ENCODE measurements at places on chromosomes 1 and 21.

GRCh38 chr1:228263636-228264035 lies 55.8 kb downstream of the OBSCN start:
- DNase-seq: no peak

DNA sequence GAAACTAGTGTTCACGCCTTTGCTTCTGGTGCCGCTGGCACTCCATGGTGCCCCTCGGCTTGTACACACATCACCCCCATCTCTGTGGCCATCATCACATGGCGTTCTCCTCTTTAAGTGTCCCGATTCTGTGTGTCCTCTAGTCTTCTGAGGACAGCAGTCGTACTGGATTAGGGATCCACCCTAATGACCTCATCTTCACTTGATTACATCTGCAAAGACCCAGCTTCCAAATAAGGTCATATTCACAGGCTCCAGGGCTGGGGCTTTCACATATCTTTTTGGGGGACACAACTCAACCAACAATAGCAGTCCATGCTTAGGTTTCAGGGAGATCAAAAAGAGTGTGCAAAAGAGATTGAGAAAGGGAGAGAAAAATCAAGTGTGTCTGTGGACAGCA lies 64.9 kb downstream of the HLCS start:
- DNase-seq: no peak

DNA sequence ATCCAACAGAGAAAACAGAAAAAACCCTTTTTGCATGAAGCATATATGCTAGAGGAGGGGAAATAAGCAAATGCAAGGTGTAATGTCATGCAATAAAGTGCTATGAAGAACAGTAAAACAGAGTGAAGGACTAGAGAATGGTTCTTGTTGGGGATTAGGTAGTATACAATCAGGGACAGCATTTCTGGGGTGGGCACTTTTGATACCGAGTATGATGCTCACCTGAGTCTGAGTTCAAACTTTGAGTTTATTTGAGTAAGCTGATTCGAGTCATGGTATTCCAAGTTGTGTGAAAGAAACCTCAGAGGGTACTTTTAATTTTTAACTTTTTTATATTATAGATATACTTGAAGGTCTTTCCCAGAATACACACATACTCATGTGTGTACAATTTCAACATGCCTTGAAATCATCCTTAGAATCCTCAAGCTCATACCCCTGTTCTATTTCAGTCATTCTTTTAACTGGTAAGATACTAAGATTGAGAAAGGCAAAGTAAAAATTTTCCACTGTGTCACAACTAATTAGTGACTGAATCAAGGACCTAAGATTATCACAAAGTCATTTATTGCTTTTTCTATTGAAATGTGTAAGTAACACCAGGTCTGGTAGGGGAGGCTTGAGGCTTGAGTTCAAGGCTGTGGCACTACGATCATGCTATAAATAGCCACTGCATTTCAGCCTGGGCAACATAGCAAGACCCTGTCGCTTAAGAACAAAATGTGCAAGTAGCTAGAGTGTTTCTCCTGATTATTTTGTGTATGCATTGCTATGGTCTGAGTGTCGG lies 12.1 kb downstream of the LRRC8B start:
- DNase-seq: no peak

- DNase-seq: no peak
Measured at GRCh38 chr1:112769611-112770010, 54.5 kb upstream of the PPM1J start.

DNA sequence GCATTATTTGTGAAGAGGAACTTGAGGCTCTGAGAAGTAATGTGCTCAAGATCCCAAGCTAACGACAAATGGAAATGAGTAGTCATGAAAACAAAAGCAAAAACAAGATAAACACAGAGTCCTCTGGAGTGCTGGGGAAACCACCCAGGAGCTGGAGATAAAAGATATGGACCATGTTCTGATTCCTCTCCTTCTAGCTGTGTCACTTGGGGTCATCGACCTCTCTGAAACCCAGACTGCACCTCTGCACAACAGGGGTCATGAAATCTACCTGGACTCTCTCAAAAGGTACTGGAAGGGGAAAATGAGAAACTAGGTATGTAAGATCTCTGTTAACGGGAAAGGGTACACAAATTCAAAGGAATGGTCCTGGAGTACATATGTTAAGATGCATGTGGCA lies 6.5 kb downstream of the PGLYRP4 start:
- DNase-seq: no peak

GRCh38 chr1:235017719-235018118 lies 110.9 kb downstream of the TOMM20 start:
- DNase-seq: no peak

DNA sequence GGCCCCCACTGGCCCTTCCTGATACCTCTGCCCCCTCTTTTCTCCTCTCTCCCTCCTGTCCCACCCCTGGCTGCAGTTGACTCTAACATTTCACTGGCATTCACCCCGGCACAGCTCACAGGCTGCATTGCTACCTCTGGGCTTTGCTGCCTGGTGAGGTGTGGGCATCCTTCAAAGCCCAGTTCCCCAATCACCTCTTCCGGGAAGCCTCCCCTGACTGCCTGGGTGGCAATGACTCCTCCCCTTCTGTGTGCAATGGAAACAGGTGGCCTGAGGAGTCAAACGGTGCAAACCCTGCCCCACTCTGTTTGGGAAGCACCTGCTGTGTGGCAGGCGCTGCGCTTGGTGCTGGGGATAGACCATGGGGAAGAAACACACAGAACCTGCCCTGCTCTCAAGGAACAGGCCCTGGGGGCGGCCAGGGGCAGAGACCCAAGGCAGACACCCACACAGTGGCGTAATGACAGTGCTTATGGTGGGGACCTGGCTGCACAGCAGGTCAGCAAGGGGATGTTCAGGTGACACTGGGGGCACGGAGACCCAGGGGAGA lies 39.3 kb upstream of the POFUT2 start:
- DNase-seq: no peak

- no peak for DNase-seq
Measured at GRCh38 chr1:75742047-75742625, 17.6 kb downstream of the ACADM start.

DNA sequence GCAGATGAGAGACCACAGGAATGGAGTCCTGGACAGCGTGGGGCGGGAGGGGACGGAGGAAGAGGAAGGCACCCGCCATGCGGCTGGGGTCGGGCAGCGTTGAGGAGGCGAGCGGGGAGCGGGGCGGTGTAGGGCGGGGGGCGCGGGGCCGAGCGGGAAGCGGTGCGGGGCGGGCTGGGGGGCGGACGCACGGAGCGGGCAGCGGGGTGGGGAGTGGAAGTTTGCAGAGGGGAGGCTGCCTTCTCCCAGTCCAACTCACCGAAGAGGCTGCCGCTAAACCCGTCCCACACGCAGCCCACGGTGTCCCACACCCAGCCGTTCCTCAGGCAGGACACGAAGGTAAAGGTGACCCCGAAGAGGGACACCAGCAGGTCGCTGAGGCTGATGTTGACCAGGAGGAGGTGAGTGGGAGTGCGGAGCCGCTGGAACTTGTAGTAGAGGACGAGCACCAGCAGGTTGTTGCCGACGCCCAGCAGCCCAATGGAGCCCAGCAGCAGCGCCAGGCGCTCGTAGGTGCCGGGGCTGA lies 483 bp downstream of the CHML start:
- DNase-seq: no peak

GRCh38 chr1:33211972-33212371 lies 30.1 kb upstream of the TRIM62 start:
- DNase-seq: no peak

- no peak for DNase-seq
Measured at GRCh38 chr1:58104960-58105359, 441.6 kb downstream of the OMA1 start.
